Astrocyte (in vitro differentiated cells and primary cell): ENCODE measurements at places on chromosomes 6 and 20. TPM values are rescaled to one million over a fixed set of nuclear protein-coding genes. Genes with fewer than 3 reads are reported as not detected.

DNA sequence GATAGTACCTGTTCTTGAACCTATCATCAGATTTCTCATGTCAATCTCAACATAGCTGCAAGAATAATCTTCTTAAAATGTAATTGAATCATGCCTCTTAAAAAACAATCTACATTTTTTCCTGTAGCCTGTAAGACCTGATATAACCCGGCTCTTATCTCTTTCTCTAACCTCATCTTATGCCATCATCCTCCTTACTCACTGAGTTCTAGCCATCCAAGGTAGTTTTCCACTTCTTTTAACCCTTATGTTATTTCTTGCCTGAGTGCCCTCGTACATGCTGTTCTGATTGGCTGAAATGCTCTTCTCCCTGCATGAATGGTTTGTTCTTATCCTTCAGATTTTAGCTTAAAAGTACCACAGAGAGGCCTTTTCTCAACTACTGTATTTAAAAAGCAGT is 16.4 kb downstream of the SLC17A5 start:
- no peaks in the 10 kb centered on the region for H3K27me3 ChIP-seq
- peaks cover 12% of the 10 kb centered on the region for H3K36me3 ChIP-seq
- no peaks in the 10 kb centered on the region for H3K4me1 ChIP-seq

The LY86 gene
- not detected in 2 replicates for total RNA-seq

DNA sequence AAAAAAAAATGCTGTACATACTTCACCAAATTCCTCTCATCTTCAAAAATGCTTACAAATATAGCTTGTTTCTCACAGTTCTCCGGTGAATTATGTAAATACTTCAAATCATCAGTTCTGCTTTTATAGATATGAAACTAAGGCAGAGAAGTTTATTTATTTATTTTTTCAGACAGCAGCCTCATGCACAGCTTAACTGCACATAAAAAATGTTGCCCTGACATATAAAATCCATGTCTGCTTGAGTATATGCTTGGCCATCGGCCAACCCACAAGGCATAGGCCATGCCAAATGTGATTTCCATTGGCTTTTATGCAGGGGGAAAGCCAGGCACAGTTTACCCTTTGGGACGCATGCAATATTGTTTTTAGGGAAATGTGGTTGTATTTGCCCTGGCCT is 57.3 kb upstream of the PHACTR2 start:
- DNase-seq, result peak; percentile 8
- no peak overlapping the region for H3K27ac ChIP-seq
- H3K36me3 ChIP-seq, result no peaks in the 10 kb centered on the region
- no peak overlapping the region for H3K4me3 ChIP-seq
- H3K27me3 ChIP-seq, result no peaks in the 10 kb centered on the region

DNA sequence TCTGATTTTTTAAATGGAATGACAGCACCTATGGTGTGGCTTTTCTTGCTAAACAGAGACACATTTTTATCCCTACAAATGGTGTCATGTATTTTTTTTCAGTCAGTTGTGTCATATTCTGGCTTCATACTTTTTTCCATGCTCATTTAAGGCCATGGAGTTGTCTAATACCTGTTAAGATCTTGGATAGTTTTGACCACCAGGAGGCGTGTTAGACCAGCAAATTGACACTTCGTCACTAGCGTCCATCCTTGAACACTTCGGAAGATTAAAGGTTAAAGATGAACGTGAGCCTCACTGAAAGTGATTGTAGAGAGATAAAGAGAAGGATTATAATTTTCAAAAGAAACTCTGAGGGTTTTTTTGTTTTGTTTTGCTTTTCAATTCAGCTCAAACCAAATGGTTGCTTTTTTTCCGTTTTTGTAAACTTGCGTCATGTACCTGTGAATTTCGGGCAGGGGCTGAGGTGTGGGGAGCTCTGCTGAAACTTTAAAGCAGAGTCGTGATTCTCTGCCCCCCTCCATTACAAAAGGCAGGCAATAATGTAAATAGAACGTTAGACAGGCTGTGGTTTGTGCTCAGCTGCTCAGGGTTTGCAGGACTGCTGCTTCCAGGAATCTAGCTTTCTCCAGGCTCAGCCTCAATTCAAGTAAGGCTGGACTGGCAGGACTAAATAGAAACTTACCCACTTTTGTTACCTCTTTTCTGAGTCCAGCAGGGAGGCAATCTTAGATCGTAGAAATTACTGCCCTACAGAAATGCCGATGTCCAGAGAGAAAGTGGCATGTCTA is 245.1 kb downstream of the FOXA2 start:
- H3K4me3 ChIP-seq, result no peak overlapping the region
- H3K36me3 ChIP-seq, result no peaks in the 10 kb centered on the region
- no peak overlapping the region for H3K27ac ChIP-seq
- no peaks in the 10 kb centered on the region for H3K27me3 ChIP-seq
- no peaks in the 10 kb centered on the region for H3K4me1 ChIP-seq
- DNase-seq, result peak; percentile 18

The REPS1 gene
- 31.7 and 39.1 TPM in 2 replicates for total RNA-seq

GRCh38 chr6:139981768-139982181 is 607.3 kb upstream of the CITED2 start:
- no peak overlapping the region for H3K4me3 ChIP-seq
- peaks cover 35% of the 10 kb centered on the region for H3K4me1 ChIP-seq
- DNase-seq, result peak; percentile 46
- H3K27me3 ChIP-seq, result no peaks in the 10 kb centered on the region
- H3K27ac ChIP-seq, result peak overlapping the region; percentile 64
- H3K36me3 ChIP-seq, result no peaks in the 10 kb centered on the region

GRCh38 chr20:652615-653109 is 338 bp downstream of the SRXN1 start:
- peaks cover 15% of the 10 kb centered on the region for H3K4me1 ChIP-seq
- peak overlapping the region; percentile 97 for H3K4me3 ChIP-seq
- H3K27ac ChIP-seq, result peak overlapping the region; percentile 87
- DNase-seq, result peak; percentile 23

- peak; percentile 55 for DNase-seq
- no peaks in the 10 kb centered on the region for H3K4me1 ChIP-seq
- H3K4me3 ChIP-seq, result no peak overlapping the region
- H3K27ac ChIP-seq, result no peak overlapping the region
- no peaks in the 10 kb centered on the region for H3K27me3 ChIP-seq
- no peaks in the 10 kb centered on the region for H3K36me3 ChIP-seq
Measured at GRCh38 chr6:125858427-125859320, 67.9 kb downstream of the NCOA7 start.
